ENCODE measurements at places on chromosomes 4 and X.

DNA sequence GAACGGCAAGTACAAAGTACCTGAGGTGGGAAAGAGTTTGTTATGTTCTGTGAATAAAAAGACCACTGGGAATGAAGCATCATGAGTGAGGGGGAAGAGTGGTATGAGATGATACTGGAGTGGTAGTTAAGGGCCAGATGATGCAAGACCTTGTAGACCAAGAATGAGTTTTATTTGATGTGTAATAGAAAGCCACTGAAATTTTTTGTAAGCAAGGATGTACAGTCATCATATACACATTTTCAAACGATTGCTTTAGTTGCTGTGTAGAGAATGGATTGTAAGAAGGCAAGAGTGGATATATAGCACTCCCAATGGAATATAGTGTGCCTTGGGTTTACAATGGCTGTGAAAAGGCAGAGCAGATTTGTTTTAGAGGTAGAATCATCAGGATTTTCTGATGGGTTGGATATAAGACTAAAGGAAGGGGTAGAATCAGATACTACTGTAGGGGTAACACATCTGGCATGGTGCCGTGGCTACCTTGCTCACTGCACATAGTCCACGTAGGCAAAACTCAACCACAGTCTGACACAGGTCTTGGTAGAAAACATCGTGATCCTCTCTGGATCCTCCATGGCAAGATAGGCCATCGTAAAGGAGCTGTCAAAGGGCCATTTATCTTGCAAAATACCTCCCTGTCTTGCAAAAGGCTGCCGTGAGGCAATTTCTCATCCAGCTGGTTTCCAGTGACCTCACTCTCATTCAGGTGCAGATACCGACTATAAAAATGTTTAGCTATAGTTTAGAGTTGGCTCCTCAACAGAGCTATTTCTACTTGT lies 14.9 kb downstream of the TIFA start:
- peak; percentile 72 for DNase-seq

DNA sequence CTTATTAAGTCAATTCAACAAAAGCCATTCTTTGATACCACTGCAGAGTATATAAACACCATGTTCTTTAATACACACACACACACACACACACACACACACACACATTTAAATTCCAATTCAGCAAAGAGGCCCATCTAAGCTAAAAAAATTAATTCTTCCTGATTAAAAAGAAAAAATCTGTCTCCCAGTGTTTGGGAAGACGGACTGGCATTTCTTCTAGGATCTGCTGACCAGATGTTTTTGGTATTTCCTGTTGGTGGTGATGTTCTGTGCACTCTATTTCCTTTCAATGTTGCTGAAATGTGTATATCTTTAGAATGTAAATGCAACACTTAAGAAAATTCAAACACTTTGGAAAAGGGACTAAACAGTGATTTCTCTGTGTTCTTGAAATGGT lies 243.8 kb downstream of the THOC2 start:
- DNase-seq, result peak; percentile 6

GRCh38 chr4:109077505-109077904 lies 225.0 kb downstream of the COL25A1 start:
- no peak for DNase-seq

- DNase-seq, result no peak
Observed at GRCh38 chrX:38438321-38438720, 85.9 kb downstream of the OTC start.

DNA sequence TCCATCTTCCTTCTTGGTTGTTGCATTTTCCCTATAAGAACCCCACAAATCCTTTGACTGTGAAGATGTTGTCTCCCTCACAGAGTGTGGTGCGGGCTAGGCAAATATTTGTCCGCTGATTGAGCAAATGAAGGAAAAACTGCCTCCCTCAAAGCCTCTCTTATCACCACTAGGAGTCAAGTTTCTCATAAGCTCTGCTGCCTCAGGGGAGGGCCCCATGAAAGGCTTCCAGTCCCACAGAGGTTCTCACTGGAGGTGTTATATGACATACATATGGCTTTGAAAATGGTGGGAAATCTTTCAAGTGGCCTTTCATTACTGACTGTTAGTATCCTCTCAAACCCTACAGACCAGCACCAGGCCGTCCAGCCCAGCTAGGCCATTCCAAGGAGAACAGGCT lies 9.3 kb downstream of the VGLL1 start:
- DNase-seq, result no peak

DNA sequence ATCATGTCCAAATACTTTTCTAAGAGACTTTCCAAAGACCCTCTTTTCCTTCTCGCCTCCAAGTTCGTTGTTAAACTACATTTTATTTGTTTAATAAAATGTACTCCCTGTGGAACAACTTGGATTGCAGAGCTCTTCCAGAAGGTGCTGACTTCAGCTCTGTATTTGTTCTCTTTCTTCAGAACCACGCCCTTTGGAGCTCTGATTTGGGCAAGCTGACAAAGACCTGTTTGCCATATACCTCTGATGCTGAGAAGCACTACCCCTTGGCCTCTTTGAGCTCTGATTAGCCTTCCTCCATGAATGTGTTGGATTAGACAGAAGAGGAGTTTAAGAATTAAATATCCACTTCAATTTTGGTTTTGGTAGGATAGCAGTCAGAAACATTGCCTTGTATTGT lies 815.1 kb upstream of the POU3F4 start:
- DNase-seq, result no peak

DNA sequence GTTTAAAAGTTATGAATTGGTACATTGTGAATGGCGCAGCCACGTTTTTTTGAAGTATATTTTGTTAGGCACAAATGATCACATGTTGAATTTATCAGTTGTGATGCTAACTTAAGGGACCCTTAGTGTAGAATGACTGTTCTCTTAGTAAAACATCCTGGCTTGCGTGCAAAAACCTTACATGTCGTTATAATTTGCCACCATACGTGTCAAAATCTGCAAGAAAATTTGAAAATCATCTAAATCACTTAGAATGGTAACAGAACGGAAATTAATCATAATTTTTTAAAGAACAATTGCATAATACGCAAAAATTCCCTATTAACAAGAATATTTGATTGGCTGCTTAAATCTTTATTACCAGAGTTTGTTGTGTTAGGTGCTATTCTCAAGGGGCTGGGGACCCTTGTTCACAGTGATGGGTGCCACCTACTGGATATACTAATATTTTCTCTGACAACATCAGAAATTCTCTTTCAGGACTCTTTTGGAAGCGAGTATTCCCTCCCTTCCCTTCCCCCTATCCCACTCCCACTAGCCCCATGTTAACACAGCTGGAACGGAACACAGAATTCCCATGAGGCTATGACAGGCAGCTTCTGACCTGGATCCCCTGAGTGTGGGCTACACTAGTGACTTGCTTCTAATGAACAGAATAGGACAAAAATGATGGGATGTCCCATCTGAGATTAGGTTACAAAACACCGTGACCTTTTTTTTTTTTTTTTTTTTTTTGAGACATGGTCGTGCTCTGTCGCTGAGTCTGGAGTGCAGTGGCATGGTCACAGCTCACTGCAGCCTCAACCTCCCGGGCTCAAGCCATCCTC lies 71.8 kb downstream of the SUPT20HL2 start:
- DNase-seq, result peak; percentile 53

DNA sequence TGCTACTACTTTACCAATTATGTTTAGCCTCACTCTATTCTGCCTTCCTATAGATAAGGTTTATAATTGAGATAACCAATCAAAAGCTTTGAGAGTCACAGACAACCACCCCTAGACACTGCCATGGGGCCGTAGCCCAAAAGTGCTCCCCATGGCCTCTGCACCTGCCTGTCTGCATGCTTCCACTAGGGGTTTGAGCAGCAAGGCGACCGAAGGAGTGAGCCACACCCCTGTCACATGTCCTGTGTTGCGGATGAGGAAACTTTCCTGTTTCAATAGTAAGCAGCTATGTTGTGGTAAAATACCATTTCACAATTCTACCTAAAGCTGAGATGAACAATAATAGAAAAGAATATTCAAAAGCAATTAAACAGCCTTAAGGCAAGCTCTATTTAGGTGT lies 856.0 kb upstream of the FRG1 start:
- no peak for DNase-seq

DNA sequence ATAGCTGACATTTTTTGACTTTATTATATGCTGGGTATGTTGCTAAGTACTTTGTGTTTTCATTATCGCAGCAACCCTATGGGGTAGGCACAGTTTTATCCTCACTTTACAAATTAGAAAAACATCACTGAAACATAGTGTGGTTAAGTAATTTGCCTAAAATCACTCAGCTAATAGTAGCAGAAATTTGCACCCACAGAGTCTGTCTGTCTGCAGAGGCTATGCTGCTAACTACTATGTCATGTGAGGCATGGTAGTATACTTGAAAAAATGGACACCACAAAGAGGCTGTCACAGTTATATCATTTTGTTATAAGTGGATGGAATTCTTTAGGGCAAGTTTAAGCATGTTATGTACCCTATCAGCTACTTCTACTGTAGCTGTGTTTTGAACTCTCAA lies 69.0 kb downstream of the STAG2 start:
- no peak for DNase-seq

DNA sequence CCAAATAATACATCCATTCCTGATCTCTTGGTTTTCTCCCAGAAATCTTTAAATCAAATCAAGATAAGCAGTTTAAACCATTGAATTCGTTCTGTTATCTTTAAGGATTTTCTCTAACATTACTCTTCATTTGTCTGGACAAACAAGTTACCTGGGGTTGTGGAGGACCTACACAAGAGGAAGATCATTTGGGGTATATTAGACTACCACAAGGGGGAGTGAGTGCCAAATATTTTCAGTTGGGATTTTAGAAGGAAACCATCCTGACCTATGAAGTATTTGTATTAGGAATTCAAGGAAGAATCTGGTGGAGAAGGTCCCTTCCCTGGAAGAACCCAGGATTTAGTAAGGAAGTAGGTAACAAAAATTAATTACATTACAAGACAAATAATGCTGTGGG lies 12.0 kb upstream of the DCHS2 start:
- DNase-seq, result peak; percentile 32

- DNase-seq, result no peak
Observed at GRCh38 chrX:11269006-11269405, 24.2 kb upstream of the AMELX start.

DNA sequence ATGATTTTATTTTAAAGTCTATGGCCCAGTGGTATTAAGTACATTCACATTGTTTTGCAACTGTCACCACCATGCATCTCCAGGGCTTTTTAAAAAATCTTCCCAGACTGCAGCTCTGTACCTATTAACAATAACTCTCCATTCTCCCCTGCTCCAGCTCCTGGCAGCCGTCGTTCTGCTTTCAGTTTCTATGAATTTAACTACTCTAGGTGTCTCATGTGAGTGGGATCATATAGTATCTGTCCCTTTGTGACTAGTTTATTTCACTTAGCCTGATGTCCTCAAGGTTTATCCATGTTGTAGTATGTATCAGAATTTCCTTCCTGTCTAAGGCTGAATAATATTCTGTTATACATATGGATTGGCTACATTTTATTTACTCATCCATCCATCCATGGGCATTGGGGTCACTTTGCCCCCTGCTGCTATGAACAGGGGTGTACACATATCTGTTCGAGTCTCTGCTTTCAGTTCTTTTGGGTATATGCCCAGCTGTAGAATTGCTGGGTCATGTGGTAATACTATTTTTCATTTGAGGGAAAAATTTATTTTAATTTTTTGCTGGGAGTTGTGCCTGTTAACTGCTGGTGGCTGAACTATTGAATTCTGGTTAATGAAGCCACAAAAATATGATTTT lies 131.3 kb downstream of the ARHGAP10 start:
- peak; percentile 57 for DNase-seq

Measured in fibroblast of the aortic adventitia (primary cell).